Stimulated activated CD8-positive, alpha-beta memory T cell treated with anti-CD3 and anti-CD28 coated beads, Interleukin-15, amount 100 ng/mL, for 4 hours (primary cell): ENCODE measurements at places on chromosomes 3 and 15.

- no peak for DNase-seq
These were observed 415.5 kb upstream of the ARPP21 start for GRCh38 chr3:35223632-35224394.

DNA sequence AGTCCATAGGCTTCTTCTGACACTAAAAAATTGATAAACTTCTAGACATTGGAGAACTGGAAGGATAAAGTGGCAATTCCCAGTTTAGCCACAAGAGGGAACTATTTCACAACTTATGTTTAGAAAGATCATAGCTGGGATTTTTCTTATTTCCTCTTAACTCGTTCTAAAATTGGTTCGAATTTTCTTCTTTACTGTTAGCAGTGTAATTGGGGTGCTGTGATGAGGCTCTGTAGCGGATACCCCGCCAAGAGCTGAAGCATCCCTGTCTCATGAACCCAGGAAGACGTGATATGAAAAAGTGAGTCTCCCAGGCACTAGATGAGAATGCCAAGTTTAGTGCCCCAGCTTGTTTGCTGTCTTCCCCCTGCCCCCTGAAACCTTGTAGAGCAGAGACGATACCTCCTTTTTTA, 85.1 kb downstream of the PDCD6IP start:
- no peak for DNase-seq

DNA sequence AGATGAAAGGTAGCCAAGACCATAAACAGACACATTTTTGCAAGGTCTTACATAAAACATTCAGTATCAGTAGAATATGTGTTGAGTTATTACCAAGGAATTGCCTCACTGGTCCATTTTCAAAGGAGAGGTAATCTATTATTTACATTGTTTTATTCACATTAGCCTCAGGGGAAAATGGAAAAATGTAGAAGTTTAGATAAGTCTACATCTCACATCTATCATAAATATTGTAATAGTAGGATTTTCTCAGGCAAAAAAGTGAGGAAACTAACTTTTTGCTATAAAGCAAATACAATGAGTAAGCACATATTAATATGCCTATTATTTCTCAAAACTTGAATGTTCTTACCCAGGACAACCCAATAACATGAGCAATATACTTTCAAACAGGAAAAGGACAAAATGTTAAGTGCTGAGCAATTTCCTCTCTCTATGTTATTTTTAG, 184.6 kb upstream of the AGTR1 start:
- DNase-seq, result no peak

DNA sequence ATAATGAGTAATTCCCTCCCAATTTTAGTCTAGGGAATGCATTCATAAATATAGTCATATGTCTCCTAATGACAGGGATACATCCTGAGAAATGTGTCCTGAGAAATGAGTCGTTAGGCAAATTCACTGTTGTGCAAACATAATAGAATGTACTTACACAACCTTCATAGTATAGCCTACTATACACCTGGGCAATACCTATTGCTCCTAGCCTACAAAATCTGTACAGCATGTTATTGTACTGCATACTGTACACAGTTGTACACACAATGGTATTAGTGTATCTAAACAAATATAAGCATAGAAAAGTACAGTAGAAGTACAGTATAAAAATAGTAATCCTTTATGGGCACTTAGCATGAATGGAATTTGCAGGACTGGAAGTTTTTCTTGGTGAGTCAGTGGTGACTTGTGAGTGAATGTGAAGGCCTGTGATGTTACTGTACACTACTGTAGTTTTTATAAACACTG, 6.6 kb downstream of the DTWD1 start:
- no peak for DNase-seq

DNA sequence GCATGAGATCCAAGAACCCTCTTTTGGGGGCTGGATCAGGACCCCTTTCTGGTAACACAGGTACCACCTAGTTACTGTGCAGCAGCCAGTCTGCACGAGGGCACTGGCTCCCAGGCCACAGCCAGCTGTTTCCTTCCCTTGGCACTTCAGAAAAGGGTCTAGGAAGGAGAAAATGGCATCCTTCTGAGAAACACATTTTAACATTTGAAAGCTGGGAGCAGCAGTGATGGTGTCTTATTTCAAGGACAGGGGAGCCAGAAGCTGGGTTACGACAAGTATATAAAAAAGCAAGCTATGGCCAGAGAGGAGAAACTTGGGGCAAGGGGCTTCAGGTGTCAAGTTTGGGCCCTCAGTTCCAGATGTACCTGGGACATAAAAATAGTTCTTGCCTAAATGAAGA, 282.8 kb downstream of the CTNNB1 start:
- no peak for DNase-seq

DNA sequence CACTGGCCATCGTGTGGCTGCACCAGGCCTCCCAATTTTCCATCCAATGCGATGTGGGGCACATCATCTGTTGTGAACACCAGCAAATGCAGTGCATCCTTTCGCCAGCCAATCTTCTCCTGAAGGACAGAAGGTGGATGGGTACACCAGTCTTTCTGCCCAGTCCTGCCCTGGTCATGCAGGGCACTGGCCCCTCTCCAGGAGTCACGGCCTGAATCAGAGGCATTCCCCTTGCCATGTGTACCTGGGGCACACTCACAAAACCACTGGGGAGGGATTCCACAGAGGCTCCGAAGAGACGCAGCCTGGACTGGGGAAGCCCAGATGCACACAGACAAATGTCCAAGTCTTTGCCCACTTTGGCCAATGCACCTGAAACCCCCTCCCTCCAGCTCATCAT, 65.8 kb downstream of the ITGB5 start:
- no peak for DNase-seq

DNA sequence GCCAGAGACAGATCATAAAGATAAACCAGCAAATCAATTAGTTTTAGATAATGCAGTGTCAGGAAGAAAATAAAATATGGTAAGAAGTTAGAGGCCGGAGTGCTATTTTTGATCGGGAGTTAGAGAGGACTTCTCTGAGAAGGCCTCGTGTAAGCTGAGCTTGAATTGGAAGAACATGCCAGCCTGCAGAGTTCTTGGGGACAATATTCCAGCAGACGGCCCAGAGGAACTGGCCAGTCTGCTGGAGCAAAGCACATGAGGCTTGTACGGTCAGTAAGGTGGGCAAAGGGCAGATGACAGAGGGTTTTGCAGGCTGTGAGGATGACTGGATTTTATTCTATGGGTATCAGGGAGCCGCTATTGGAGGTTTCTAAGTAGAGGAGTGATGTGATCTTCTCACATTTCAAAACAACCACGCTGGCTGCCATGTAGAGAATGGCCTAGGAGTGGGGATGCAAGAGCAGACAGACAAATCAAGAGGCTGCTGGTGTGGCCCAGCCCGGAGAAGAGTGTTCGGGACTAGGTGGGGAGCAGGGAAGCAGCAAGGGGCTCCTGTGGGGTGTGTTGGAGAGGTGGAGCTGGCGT, 84.0 kb downstream of the HES1 start:
- no peak for DNase-seq

GRCh38 chr15:89378296-89379151, 43.9 kb upstream of the POLG start:
- DNase-seq, result no peak

DNA sequence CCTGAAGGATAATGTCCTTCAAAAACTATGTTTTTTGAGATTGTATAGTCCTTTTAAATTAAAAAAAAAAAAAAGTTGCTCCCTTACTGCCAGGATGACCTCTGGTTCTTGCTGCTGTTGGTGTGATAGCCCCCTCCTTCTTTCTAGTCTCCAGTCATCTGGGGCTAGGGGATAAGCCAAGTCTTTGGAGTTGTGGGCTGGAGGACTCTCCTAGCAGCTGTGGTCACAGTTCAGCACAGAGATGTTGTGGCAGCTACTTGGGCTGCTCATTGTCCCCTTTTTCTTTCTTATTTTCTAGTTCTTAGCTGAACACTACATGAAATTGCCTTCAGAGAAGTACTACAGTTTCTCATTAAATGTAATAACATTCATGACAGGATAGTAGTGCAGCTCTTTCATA, 39.2 kb upstream of the APH1B start:
- no peak for DNase-seq

GRCh38 chr15:36589971-36590370, 10.5 kb downstream of the CDIN1 start:
- no peak for DNase-seq

DNA sequence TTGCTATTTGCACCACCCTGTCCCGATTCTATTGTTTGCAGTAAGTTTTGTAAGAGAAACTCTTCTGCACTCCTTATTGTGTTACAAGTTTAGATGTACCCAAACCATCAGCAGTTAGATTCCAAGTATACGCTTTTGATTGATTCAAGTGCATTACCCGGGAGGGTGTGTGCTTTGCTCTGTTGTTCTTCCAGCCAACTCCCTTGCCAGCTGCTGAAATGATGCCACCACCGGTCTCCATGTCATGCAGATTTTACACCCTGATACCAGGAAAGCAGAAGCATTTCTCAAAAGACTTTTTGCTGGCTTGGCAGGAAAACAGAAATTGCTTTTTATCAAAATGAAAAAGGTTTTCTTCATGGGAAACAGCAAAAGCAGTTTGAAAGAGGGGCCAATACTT, 1006.6 kb upstream of the CFAP20DC start:
- no peak for DNase-seq

DNA sequence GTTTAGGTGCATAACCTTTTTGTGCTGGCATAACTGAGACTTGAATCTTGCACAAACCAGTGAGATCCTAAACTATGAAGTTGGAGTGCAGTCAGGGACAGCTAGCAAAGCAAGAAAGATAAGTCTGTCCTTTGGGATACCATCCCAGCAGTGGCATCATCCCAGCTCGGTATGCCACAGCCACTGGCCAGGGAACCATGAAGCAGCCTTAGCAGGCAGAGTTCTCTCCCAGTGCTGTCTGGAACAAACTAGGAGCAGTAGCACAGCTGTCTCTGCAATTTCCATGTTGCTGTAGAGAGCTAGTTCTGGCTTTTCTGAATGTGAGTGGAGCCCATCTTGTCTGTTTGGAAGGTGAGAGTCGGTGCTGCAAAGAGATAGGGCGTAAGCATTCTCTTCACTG, 130.3 kb downstream of the DTWD1 start:
- no peak for DNase-seq

DNA sequence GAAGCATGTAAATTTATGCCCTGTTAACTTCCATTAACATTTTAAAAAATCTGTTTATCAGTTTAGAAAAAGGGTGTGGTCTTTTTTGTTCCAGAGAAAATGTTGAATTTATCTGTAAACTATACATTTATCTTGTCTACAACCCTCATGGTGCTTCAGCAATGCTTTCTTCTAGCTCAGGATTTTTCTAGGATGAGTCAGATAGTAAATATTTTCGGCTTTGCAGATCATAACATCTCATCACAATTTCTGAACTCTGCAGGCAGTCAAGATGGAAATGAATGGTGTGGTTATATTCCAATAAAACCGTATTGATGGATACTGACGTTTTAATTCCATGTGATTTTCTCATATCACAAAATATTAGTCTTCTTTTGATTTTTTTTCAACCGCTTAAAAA, 70.5 kb upstream of the FOXB1 start:
- DNase-seq, result no peak

GRCh38 chr3:118641608-118642007, 393.0 kb downstream of the IGSF11 start:
- DNase-seq, result no peak

DNA sequence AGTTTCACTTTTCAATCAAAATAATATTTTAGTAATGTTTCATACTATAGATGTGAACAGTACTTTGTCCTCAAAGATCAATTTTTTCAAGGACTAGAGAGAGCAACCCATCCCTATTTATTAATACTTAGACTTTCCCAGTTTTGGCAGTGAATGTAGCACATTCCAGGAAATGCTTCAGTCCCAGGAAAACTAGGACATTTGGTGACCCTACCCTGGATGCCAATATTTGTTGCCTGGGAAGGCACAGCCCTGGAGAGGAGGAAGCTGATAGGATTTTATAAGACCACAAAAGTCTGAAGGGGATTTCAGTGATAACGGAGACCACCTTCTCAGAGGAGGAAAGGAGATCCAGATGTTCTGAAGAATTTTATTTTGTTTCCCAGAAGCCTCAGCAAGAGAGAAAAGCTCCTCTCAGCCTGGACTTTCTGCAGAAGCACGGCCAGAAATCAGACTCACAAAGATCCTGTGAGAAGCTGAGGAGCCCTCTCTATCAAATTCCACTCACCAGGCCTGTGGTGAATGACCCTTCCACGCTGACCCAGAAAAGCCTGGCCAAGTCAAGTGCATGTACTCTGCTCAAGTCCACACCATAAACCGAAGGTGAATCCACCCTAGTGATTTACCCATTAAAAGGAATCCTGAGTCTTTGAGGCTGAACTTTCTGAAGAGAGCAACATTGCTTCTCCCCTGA, 87.7 kb upstream of the ABHD17C start:
- no peak for DNase-seq

DNA sequence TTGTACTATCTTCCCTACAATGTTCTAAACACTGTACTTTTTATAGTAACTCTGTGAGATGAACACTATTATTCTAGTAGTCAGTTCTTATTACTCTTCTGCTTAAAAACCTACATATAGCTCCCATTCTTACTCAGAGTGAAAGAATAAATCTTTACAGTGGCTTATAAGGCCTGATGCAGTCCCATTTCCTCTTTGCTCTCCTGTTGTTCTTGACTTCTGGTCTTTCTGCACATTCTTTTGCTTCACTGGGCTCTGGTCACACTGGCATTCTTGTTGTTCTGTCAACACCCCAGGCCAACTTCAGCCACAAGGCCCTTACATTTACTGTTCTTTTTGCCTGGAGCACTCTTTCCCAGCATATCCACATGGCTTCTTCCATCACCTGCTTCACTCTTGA, 58.2 kb upstream of the TP63 start:
- DNase-seq, result no peak

DNA sequence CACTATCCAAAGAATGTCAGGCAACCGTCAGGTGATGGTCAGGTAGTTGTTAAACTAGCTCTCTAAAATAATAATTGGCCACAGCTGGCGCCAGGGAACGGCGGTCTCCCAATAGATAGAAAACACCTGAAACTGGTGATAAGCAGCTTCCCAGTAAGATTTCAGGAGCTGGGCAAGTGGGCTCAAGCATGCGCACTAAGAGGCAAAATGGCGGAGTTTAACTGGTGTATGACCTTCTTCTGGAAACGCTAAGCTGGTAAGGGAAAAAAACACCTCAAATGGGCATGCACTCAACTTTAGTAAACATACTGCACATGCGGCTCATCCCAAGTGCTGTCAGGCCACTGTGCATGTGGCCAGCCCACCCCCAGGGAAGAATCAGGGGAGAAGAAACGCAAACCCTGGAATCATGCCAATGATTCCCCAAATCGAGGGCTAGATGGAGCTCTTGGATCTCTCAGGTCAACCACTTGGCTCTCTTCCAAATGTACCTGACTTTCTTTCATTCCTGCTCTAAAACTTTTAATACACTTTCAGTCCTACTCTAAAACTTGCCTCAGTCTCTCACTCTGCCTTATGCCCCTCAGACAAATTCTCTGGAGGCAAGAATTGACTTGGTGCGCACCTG, 195.0 kb downstream of the ZNF621 start:
- no peak for DNase-seq

- DNase-seq, result no peak
These were observed 11.0 kb upstream of the ANKRD28 start for GRCh38 chr3:15808679-15809310.

GRCh38 chr3:58251631-58252035, 14.0 kb downstream of the ABHD6 start:
- no peak for DNase-seq
